Stimulated activated naive CD4-positive, alpha-beta T cell treated with Interleukin-2 at 50 U/mL for 16 hours (primary cell): ENCODE measurements at places on chromosomes 3 and 15.

GRCh38 chr3:73379465-73379864 lies 245.3 kb downstream of the PDZRN3 start:
- DNase-seq = no peak

DNA sequence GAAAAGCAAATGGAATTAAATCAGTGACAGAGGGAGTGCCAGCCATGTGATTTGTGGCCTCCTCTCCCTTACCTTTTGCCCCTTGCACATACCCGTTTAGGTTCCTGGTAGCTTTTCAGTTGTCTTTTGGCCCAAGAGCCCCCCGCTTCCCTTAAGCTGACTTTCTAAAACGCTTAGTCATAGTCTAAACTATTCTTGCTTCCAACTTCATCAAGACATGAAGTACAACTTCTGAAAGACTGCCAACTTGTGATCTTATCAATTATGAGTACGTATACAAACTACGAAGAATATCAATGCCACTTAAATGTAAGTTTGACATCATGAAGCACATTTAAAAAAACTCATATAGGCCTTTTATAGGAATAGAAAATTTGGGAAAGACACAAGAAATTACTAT lies 61.9 kb downstream of the EIF3J start:
- DNase-seq = no peak

GRCh38 chr3:13593615-13594014 lies 44.7 kb downstream of the FBLN2 start:
- no peak for DNase-seq

DNA sequence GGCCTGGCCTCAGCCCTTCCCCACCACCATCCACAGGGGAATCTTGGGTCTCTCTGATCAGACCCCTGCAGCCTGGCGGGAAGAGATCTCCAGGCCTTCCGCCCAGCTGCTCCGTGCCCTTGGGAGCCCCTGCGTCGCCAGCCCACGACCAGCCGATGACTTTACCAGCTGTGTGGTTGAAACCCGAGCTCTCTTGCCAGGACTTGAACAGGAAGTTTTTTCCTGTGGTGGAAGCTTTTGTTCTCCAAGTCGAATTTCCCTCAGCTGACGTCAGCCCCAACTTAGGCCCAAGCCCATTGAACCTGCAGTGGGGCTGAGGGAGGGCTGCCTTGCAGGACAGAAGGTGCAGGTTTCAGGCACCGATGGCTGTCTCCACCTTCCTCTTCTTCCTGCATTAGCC lies 51.7 kb upstream of the SMAD3 start:
- DNase-seq = no peak

GRCh38 chr3:175255698-175256097 lies 396.6 kb downstream of the NAALADL2 start:
- no peak for DNase-seq

GRCh38 chr3:129432036-129432435 lies 3.6 kb upstream of the EFCAB12 start:
- no peak for DNase-seq

DNA sequence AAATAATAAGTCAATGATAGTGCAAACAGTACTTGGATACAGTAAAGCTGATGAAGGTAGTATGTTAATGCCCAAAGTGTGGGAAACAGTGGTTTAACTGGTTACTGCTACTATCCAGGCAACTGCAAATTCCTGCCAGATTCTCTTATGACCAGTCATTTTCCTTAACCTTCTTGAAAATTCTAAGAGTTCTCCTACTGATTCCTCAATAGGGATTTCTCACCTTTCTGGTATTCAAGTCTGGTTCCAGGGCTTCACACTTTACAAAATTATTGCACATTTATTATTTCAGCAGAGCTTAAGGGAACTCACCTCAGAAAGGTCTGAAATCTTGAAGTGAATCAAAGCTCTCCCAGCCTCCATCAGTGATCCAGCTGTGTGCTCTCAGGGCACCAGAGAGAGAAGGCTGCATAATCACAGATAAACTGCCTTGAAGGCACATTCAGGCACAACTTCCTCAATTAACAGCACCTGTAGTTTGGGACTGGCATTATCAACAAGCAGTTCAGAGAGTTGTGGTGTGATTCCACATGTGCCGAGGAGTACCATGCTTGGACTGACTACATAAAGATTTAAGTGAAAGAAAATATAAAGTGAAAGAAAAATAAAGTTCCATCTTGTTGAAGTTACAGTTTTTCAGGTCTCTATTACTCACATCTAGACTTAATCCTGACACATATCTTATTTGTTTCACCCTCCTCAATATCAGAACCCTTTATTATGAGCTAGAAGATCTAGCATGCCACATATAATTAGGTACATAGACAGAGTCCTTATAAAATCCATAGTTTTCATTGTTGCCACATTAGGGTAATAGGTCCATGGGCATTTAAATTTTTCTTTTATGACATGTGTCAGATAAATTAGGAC lies 59.5 kb upstream of the TIPARP start:
- DNase-seq = no peak

DNA sequence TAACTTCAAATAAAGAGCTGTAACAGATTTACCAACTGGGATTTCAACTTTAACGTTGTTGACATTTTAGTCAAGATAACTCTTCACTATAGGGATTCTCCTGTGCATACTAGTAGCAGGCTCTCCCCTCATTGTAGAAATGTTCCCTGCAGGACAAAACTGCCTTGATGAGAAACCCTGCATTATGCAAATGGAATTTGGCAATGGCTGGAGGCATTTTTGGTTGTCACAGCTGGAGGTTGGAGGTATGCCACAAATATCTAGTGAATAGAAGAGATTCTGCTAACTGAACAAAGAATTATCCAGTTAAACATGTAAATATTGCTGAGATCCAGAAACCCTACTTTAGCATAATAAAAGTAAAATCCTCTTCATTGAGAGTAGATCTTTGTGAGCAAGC lies 928.8 kb upstream of the ALCAM start:
- DNase-seq = no peak

DNA sequence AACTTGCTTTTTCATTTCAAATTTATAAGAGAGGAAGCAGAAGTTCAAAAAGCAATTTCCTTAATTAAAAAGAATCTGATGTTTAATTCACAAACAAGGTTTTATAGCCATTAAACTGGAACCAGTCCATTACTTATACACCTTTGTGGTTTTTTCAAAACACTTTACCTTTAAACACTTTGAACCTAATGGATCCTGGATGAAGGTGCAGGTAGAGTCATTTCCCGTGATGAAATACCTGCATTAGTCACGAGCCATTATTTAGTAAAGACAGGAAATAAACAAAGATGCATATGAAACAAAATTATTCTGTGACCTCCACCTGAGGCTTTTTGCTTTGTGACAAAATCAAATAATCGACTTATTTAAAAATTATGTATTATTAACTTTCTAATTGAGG lies 341.7 kb upstream of the UBE2E2 start:
- no peak for DNase-seq

- DNase-seq = no peak
These were observed 344.8 kb downstream of the CNTN3 start for GRCh38 chr3:74269689-74270088.

GRCh38 chr3:155981669-155982068 lies 111.2 kb downstream of the GMPS start:
- no peak for DNase-seq

- DNase-seq = no peak
These were observed 12.2 kb downstream of the DUOX2 start for GRCh38 chr15:45101749-45102148.

DNA sequence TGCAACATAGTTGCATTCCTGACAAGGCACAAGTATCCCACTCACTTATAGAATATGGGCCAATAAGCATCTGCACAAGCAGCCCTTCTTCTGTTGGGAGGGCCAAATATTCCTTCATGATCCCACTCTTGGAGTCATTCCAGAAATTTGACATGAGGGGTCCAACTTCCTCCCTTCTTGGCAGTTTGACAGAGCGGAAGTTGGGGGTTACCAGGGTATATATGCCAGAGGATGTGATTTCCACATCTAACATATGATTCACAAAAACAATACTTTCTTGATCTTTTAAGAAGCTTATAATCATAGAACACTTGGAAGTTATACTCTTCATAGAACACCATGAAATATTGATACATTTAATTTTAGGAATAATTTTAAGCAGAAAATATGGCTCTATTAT lies 100.9 kb upstream of the CRBN start:
- no peak for DNase-seq

DNA sequence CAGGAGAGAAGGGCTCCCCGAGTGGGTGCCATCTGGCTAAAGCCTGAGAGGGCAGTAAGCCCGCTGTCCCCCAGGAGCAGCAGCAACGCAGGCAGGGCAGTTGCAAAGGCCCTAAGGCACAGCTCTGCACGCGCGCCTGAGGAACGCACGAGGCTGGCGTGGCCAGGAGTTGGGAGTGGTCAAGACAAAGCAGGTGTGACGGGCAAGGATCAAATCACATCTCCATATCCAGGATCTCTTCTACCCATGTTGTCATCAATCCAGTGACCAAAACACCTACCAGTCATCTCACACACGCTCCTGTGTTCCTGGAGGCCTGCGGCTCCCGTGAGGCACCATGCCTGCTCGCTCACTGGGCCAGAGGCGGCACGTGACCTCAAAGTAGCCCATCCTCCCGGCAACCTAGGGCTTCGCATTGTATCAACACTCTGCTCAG lies 59.5 kb downstream of the ERC2 start:
- DNase-seq = no peak

GRCh38 chr15:88803241-88803919 lies at the start of gene ACAN:
Gene ACAN (plus strand): TSS chr15:88803436. CDS start chr15:88836207, 32,771 bp downstream.
- DNase-seq = no peak

DNA sequence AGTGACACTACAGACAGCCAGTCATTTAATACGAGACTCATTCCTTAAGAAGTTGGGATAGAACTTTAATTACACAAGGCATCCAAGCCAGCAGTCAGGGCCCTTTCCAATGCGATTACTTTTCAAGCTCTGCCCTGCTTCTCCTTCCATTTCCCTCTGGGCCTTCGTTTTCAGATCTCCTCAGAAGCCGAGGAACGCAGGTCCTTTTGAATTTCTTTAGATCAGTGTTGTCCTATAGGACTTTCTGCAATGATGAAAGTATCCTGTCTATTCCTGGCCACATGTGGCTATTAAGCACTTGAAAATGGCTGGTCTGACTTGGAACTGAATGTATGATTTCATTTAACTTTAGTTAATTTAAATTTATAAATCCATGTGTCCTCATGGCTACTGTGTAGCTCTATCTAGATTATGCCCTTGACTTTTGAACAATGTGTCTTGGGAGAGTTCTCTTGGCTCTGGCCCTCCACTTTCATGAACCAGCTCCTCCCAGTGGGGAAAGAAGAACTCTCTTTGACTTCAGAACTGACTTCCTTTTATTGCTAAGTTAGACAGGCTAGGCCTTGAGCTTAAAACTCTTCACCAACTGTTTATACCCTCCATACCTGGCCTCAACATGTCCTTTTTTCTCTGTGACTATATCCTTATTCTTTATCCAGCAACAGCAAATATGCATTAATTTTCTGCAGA lies 22.6 kb downstream of the TGFBR2 start:
- no peak for DNase-seq
